ENCODE measurements at places on chromosomes 7 and 10. TPM values are rescaled to one million over a fixed set of nuclear protein-coding genes. Genes with fewer than 3 reads are reported as not detected.
A peak's percentile ranks its signal among the peaks of the same experiment; 100 is the strongest.

DNA sequence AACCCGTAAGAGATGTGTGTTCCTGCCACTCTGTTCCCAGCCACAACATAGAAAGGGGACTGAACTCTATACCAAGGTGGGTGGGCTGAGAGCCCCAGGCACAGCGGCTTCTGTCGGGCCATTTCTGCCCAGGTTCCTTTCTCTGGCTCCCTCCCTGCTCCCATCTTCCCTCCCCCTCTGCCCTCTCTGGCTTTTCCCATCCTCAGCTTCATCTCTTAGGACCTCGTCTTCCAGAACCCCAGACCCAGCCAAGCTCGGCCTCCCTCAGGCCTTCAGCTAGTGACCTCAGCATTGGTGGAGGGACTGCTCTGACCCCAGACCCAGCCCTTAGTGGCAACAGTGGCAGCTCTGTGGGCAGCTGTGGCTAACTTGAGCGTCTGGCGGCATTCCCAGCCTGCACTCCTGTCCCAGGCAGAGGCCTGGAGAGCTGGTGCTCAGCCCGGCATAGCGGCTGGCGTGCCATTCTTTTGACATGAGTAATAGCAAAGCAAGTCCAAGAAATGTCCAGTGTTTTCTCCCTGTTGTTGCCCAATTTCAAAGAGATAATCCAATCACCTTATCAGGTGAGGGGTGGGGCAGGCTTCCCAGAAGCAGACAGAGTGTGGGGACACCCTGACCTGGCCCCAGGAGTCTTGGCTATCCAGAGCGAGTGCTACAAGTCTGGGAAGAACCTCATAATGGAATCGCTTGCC lies 15.9 kb downstream of the PTPRE start:
- no peak for DNase-seq

The SLC39A12 gene
- not detected for total RNA-seq

DNA sequence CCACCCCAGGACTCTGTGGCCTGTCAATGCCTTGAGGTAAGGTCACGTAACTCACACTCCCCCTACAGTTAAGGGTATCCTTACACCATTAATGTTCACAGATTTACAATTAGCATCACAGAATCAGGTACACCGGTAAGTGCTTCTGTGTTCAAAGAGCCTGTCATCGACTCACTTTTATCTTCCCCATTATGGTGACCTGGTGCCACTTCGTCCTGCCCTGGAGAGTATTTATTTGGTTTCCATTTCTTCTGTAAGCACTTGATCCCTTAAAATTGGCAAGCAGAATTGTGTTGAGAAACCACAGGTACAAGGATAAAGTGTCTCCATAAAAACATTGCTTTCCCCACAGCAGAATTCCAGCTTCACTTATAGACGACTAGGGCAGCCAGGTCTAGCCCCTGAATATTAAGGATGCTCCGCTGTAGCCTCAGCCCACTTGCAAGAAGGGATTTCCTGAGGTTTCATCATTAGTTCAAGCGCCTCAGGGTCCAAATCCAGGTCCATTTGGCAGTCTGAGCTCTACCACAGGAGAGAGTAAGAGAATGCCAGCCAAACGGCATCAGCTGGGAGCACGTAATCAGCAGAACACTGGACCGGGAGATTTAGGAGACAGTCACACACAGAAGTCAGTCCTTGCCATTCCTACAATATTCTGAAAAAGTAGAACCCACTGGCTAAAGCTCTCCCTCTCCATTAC lies 10.1 kb downstream of the ATXN7L1 start:
- DNase-seq: no peak

The SLC29A4 gene
- total RNA-seq: 0.16 TPM

GRCh38 chr7:41809529-41809939 lies 106.6 kb upstream of the INHBA start:
- no peak for DNase-seq

- no peak for DNase-seq
These were observed 1126.1 kb upstream of the LRRN3 start for GRCh38 chr7:109964780-109965179.

The CHN2 gene
- total RNA-seq: 1.5 TPM

DNA sequence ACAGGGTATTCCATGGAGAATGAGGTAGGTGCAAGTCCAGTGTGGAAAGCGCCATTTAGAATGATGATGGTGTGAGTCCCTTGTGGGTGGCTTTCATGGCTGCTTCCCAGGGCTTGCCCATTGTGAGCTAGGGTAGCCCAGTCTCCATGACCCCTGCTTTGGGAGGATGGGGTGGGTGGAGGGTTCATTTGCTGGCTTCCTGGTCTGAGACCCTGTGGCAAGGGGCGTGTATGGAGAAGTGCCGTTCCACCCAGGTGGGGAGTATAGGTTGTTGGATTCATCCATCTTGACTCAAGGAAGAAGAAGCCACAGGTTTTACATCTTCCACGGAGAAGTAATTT lies 27.7 kb downstream of the CCM2 start:
- no peak for DNase-seq

The NPFFR1 gene
- not detected for total RNA-seq

DNA sequence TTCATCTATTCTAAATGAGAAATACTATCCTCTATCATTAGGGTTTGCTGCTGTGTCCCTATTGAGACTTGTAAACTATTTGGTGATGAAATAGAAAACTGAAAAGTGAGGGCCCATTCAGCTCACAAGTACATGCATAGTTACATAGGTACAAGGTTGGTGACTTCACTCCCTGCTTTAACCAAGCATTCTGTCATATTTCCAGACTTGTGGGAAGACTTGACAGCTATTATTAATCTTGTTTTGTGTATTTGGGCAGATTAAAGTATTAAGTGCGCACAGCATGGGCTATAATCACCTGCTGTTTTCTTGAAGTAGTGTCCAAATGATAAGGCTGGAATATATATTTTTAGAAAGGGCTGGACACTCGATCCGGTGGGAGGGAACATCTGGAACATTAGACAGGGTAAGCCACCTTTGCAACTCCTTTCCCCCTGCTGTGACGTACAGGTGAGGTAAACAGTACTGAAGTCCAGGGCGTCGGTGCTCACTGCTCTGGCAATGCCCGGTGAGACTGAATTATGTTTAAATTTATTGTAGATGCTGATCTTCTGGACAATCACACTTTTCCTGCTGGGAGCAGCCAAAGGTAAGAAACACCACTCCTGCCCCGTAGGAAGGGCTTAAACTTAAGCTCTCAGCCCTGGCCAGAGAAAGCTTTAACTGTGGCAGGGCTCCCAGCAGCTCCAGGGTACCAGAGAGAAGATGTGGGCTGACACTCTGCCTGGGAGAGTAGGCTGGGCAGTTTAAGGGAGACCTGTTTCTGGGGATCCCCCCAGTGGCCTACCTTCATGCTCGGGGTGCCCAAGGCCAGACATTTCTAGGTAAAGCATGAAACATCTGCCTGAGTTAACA lies at the start of gene PNLIPRP1:
TSS of gene PNLIPRP1 (plus strand) at position 370 of the 855 bp plus-strand sequence. CDS start at position 541, 171 bp downstream.
- DNase-seq: no peak

The PLXNA4 gene
- 0.05 TPM for total RNA-seq

The SLC25A28 gene
- 91.3 TPM for total RNA-seq

- no peak for DNase-seq
These were observed 22.4 kb upstream of the CYTH3 start for GRCh38 chr7:6294839-6295238.

DNA sequence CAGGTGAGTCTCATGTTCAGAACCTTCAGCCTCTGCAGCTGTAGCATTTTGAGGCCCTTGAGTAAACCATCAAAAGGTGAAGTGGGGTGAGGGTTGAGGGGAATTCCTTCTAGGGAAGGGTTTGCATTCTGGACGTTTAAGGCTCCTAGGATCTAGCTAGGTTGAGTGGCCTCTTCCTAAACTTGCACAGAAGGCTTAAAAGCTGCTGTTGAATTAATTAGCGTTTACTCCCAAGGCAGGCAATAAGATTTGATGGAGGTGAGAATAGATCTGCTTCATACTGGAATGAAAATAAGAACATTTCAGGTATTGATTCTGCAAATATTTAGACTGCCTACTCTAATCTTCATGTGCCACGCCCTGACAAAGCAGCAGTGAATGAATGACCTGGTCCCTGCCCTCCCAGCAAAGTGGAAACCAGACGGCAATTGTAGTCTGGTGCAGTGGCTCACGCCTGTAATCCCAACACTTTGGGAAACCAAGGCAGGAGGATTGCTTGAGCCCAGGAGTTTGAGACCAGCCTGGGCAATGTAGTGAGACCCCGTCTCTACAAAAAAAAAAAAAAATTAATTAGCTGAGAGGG lies 11.4 kb upstream of the KPNA7 start:
- no peak for DNase-seq

The ZNF394 gene
- total RNA-seq: 120 TPM

DNA sequence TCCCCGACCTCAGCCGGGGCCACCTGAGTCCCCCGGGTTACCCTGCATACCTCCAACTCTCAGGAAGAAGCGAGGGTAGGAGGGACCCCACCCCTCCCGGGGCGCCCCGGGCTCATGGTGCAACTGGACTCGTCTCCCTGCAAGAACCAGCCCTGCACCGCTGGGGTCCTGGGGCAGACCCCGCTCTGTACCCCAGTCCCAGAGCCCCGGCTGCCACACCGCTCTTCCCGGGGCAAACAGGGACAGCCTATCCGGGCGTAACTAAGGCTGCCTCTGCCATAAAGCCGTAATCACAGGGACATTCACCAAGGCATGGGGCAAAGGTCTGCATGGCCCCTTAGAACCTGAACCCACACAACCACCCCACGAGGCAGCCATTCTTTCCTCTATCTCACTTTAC lies 6.7 kb upstream of the MAFK start:
- no peak for DNase-seq

The WIPF3 gene
- not detected for total RNA-seq

GRCh38 chr10:95467162-95467599 lies 94.0 kb downstream of the SORBS1 start:
- no peak for DNase-seq

GRCh38 chr7:151379534-151380198 lies 30.2 kb downstream of the WDR86 start:
- DNase-seq: no peak

DNA sequence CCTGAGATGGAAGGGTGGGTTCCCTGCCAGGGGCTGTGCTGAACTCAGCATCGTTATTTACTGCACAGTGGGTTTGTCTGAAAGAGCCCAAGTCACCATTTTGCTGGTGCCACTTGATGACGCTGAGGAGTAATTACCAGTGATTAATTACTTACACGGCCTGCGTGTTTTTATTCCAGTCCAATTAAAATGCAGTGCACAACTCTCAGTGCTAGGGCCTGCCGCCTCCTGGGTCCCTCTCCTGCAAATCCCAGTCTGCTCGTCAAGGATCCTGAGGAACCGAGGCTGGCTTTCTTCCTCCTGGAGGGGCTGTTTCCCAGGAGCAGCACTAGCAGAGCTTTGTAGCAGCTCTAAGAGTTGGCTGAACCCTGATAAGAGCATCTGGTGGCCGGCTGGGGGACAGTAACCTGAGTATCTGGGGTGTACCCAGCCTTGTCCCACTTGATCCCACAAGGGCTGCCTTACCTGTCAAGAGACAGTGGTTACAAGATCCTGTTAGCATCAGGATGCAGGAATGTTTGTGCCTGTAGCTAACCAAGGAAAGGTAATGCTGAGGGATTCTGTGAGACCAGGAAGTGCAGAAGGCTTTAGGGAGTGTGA lies 45.1 kb upstream of the LRRC4 start:
- no peak for DNase-seq

DNA sequence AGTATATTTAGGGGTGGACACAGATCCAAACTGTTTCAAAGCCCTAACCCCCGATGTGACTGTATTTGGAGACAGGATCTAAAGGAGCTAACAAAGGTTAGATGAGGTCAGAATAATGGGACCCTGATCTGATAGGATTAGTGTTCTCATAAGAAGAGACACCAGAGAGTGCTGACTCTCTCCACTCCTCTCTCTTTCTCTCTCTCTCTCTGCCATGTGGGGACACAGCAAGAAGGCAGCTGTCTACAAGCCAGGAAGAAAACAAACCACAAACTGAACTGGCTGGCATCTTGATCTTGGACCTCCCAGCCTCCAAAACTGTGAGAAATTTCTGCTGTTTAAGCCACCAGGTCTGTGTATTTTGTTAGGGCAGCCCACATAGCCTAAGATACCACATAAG lies 84.7 kb upstream of the KDM7A start:
- no peak for DNase-seq

GRCh38 chr10:128173386-128173785 lies 47.2 kb upstream of the MKI67 start:
- DNase-seq: no peak

DNA sequence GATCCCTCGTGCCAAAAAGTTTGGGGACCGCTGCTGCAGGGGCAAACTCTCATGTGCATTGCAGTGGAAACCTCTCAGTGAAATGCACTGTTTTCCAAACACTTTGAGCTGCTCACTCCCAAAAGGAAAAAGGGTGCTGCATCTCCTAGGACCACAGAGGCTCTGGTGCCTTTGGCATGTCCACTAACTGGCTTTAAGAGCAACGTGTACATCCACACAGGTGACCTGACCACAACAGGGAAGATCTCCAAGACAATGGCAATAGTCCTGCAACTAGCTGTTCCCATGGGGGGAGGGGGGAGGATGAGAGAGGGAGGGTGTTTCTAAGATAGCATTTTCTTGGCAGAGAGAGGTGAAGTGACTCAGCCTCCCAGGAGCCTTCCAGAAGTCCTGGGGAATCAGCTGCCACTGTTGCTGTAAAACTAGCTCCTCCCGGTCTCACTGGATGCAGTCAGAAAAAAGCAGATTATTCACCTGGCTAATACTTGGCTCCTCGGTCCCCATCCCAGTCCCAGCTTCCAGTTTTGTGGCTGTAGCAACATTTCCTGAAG lies 181.7 kb downstream of the HECW1 start:
- no peak for DNase-seq

DNA sequence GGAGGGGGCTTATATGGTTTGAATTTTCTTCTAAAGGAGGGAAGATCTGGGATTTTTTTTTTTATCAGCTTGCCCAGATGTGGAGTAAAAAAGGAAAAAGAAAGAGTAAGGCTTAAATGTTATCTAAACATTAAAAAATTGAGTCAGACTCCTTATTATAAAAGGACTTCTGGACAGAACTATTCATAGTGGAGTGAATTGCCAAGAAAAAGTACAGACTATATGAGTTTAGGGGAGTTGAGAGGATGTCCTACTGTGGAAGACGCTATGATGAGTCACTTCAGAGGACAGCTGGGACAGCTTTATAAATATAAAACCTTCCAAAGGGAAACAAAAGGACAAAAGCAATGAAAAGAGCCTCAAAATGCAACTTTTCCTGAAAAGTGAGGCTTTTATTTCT lies 73.0 kb downstream of the TFPI2 start:
- no peak for DNase-seq

DNA sequence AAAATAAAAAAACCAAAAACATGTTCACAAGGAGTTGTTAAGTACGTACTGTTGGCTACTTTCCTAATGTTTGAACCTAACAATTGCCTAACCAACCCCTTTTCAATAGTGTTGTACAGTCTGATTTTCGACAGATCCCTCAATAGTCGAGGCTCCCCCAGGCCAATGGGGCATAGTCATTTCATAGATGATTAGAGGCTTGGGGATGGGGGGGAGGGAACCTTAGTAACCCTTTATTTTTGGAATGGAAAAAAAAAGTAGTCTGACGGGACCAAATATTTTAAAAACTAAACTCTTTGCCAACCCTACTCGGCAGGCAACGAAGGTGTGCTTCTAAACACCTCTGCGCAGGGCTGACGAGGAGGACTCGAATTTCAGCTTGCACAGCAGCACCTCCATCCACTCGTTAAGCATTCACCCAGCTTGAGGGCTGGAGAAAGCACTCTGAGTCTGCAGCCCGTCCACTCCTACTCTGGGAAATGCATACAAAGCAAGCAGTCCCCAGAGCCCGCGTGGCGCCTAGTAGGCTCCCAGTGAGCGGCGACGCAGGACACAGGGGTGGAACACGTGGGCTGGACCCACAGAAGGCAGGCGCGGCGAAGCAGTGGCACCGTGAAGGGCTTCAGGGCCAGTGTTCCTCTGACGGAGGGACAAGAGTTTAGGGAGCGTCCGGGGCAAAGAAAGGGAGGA lies 899 bp downstream of the PUS7 start:
- DNase-seq: peak; percentile 25

The PPP1R17 gene
- not detected for total RNA-seq

The PTEN gene
- 90.0 TPM for total RNA-seq

Measured in naive thymus-derived CD8-positive, alpha-beta T cell (primary cell).